MM.1S (cell line): ENCODE measurements at places on chromosomes 11 and 22.

DNA sequence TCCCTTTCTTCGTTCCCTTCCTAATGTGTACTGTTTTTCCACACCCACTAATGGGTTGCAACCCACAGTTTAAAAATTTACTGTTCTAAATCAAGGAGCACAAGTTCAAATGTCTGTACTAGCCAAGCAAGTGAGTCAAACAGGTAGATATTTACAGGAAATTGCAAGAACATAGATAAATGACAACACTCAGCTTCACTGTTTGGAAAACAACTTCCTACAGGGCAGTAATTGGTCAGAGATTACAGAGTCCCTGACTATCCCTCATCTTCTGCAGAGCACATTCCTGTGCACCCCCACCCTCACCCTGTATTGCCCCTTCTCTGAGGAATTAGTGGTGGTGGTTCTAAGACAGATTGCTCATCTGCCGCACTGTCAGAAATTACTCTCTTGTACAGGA lies 1.9 kb downstream of the SERPING1 start:
- no peak overlapping the region for H3K27ac ChIP-seq
- no peak overlapping the region for H3K4me3 ChIP-seq
- no peaks in the 10 kb centered on the region for H3K36me3 ChIP-seq

DNA sequence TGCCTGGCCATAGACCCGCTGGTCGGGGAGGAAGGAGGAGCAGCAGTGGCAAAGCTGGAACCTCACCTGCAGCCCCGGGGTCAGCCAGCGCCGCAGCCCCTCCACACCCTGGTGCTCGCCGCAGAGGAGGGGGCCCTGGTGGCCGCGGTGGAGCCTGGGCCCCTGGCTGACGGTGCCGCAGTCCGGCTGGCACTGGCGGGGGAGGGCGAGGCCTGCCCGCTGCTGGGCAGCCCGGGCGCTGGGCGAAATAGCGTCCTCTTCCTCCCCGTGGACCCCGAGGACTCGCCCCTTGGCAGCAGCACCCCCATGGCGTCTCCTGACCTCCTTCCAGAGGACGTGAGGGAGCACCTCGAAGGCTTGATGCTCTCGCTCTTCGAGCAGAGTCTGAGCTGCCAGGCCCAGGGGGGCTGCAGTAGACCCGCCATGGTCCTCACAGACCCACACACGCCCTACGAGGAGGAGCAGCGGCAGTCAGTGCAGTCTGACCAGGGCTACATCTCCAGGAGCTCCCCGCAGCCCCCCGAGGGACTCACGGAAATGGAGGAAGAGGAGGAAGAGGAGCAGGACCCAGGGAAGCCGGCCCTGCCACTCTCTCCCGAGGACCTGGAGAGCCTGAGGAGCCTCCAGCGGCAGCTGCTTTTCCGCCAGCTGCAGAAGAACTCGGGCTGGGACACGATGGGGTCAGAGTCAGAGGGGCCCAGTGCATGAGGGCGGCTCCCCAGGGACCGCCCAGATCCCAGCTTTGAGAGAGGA lies 11.9 kb downstream of the TMEM121B start:
- no peak overlapping the region for H3K4me3 ChIP-seq
- H3K4me1 ChIP-seq, result no peaks in the 10 kb centered on the region
- no peak for DNase-seq
- no peaks in the 10 kb centered on the region for H3K27me3 ChIP-seq

DNA sequence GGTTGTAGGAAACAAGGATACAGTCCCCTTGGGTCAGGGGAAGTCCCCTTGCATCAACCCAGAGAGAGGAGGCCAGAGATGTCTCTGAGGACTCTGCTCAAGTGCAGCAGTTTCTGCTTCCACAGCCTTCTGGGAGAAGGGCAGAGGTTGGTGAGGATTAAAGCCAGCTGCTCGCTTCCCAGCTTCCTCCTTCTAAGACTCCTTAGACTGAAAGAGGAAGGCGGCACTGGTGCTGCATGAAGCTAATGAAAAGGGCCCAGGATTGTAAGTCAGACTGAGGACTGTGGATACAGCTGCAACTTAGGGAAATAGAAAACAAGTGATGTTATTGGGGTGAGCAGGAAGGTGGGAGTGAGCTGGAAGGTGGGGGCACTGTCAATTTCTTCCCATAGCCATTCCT lies at the start of gene OR52K1:
Gene OR52K1, plus strand, starts transcription at position 202 of the 400 bp plus-strand sequence. CDS start 6,255 bp downstream, outside the sequence.
- no peak within 1 kb of the TSS for H3K27ac ChIP-seq
- no peaks in the 10 kb centered on the region for H3K36me3 ChIP-seq
- no peaks in the 10 kb centered on the region for H3K4me1 ChIP-seq
- no peak within 1 kb of the TSS for H3K4me3 ChIP-seq
- no peak for DNase-seq
- no peaks in the 10 kb centered on the region for H3K27me3 ChIP-seq

- H3K36me3 ChIP-seq, result no peaks in the 10 kb centered on the region
- no peaks in the 10 kb centered on the region for H3K4me1 ChIP-seq
- H3K27me3 ChIP-seq, result no peaks in the 10 kb centered on the region
- DNase-seq, result no peak
- H3K27ac ChIP-seq, result no peak overlapping the region
Observed at GRCh38 chr22:41048791-41049717, 43.3 kb upstream of the EP300 start.

GRCh38 chr11:5368502-5369043 lies 15.0 kb upstream of the OR51M1 start:
- peak overlapping the region; percentile 94 for H3K27ac ChIP-seq
- no peaks in the 10 kb centered on the region for H3K27me3 ChIP-seq
- no peaks in the 10 kb centered on the region for H3K36me3 ChIP-seq

DNA sequence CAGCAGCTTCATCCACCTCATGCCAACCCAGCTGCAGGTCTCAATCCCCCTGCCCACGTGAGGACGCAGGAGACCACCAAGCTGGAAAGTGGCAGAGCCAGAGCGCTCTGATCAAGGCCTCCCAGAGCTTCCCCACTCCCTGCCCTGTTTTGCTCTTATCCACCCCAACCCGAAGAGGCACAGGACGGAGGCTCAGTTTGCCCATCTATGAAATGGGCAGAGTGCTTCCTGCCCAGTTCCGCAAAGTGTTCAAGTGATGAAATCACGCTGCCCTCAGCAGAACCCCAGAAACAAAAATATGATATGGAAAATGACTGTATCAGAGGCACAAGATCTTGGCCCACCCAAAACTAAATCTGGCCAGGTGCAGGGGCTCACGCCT lies 7.9 kb downstream of the LGALS2 start:
- H3K4me3 ChIP-seq, result no peak overlapping the region
- peaks cover 31% of the 10 kb centered on the region for H3K27me3 ChIP-seq
- no peak for DNase-seq
- no peak overlapping the region for H3K27ac ChIP-seq
- peaks cover 2% of the 10 kb centered on the region for H3K4me1 ChIP-seq
- no peaks in the 10 kb centered on the region for H3K36me3 ChIP-seq

DNA sequence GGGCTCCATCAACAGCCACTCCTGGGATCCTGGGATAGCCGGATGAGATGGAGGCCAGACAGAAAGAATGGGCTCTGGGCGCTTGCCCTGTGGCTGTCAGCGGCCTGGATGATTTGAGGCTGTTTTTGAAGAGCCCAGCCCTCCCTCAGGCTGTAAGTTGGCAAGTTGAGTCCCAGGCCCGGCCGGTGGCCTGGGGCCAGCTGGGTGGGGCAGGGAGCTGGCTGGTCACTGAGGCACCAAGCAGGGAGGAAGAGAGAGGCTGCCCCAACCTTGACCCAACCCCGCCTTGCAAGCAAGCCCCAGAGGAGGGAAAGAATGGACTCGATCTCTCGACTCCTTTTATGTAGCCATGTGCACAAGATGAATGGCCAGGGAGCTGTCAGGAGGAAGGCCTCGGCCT lies 34.9 kb downstream of the RIBC2 start:
- no peak overlapping the region for H3K4me3 ChIP-seq
- H3K36me3 ChIP-seq, result no peaks in the 10 kb centered on the region
- H3K4me1 ChIP-seq, result no peaks in the 10 kb centered on the region
- peaks cover 87% of the 10 kb centered on the region for H3K27me3 ChIP-seq
- no peak for DNase-seq

DNA sequence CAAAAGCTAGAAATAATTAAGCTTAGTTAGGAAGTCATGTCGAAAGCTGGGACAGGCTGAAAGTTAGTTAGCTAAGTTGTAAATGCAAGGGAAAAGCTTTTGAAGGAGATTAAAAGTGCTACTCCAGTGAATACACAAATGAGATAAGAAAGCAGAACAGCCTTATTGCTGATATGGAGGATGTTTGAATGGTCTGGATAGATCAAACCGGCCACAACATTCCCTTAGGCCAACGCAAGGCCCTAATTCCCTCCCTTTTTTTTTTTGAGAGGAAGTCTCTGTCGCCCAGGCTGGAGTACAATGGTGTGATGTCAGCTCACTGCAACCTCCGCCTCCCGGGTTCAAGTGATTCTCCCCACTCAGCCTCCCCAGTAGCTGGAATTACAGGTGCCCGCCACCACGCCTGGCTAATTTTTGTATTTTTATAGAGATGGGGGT lies 23.3 kb upstream of the WEE1 start:
- no peak overlapping the region for H3K4me3 ChIP-seq
- H3K4me1 ChIP-seq, result peaks cover 22% of the 10 kb centered on the region
- H3K27ac ChIP-seq, result peak overlapping the region; percentile 71; the same call in 1 of the 2 replicates
- DNase-seq, result no peak
- H3K27me3 ChIP-seq, result no peaks in the 10 kb centered on the region

GRCh38 chr11:67374571-67375281 lies 1.3 kb upstream of the CLCF1 start:
- no peak overlapping the region for H3K27ac ChIP-seq
- peaks cover 24% of the 10 kb centered on the region for H3K27me3 ChIP-seq
- no peaks in the 10 kb centered on the region for H3K36me3 ChIP-seq
- peaks cover 4% of the 10 kb centered on the region; the same call in 1 of the 2 replicates for H3K4me1 ChIP-seq
- no peak for DNase-seq

DNA sequence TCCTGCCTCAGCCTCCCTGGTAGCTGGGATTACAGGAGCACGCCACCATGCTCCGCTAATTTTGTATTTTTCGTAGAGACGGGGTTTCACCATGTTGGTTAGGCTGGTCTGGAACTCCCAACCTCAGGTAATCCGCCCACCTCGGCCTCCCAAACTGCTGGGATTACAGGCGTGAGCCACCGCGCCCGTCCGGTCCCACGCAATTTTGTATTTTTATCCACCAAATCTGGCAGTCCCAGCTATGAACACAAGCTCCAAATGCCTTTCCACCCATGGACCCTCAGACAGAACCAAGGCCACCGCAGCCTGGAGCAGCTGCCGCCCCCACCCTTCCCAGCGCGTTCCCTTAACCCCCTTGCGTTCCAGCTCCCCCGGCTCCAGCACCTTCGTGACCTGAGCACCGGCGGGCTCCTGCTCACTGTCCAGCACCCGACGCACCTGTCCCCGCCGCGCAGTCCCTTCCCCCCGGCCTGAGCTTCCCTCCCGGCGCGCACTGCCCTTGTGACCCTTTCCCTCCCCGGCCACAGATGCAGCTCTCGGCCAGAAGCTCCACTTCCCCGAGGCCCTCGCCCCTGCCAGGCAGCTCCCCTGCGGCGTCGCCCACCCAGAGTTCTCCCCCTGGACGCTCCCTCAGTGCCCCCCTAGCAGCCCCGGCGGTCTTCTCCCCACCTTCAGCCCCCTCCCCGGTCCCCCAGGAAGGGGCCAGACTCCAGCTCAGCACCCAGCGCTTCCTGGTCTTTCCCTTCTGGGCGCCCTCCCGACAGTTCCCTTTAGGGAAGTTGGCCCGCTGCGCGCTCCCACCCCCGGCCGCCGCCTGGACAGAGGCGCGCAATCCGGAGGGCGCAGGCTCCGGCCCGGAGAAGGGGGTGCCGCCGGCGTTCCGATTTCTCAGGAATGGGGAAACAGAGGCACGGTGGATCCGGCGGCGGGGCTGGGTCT lies 5.6 kb upstream of the ZBED4 start:
- no peak overlapping the region for H3K4me3 ChIP-seq
- H3K4me1 ChIP-seq, result no peaks in the 10 kb centered on the region
- DNase-seq, result no peak
- peaks cover 43% of the 10 kb centered on the region for H3K27me3 ChIP-seq

DNA sequence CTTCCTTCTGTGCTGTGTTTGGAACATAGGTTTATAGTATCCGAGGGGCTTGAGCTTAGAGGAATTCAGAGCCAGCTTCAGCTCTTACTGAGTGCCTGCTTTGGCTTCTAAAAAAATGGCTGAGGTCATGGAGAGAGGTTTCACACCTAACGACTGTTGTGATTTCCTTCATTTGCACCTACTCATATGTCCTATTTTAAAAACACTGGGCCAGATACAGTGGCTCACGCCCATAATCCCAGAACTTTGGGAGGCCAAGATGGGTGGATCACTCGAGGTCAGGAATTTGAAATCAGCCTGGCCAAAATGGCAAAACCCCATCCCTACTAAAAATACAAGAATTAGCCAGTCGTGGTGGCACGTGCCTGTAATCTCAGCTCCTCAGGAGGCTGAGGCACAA lies 38.3 kb upstream of the SYT13 start:
- no peak for DNase-seq
- no peak overlapping the region for H3K4me3 ChIP-seq
- no peaks in the 10 kb centered on the region for H3K27me3 ChIP-seq
- H3K4me1 ChIP-seq, result no peaks in the 10 kb centered on the region
- no peaks in the 10 kb centered on the region for H3K36me3 ChIP-seq

DNA sequence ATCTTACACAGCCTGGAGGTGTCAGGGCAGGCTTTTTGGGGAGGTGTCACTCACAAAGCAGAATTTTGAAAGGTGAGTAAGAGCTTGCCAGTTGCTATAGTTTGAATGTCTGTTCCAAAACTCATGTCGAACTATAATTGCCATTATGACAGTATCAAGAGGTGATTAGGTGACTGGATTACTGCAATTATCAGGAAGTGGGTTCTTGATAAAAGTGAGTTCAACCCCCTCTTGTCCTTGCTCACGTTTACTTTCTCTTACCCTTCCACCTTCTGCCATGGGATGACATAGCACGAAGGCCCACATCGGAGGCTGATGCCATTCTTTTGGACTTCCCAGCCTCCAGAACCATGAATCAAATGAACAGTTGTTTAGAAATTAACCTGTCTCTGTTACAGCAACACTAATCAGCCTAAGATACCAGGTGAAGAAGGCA lies 4.7 kb upstream of the C11orf86 start:
- no peak overlapping the region for H3K27ac ChIP-seq
- no peak overlapping the region for H3K4me3 ChIP-seq
- no peaks in the 10 kb centered on the region for H3K36me3 ChIP-seq
- no peak for DNase-seq
- H3K4me1 ChIP-seq, result no peaks in the 10 kb centered on the region

- no peaks in the 10 kb centered on the region for H3K4me1 ChIP-seq
- no peak overlapping the region for H3K4me3 ChIP-seq
- no peaks in the 10 kb centered on the region for H3K27me3 ChIP-seq
- H3K27ac ChIP-seq, result no peak overlapping the region
- H3K36me3 ChIP-seq, result no peaks in the 10 kb centered on the region
Observed at GRCh38 chr22:38406617-38407016, 48.4 kb downstream of the KCNJ4 start.

GRCh38 chr11:45805305-45806071 lies 539 bp downstream of the SLC35C1 start:
- H3K27ac ChIP-seq, result no peak overlapping the region
- no peaks in the 10 kb centered on the region for H3K36me3 ChIP-seq
